T-helper 17 cell (primary cell): ENCODE measurements at places on chromosomes 12 and 14.
A peak's percentile ranks its signal among the peaks of the same experiment; 100 is the strongest.

DNA sequence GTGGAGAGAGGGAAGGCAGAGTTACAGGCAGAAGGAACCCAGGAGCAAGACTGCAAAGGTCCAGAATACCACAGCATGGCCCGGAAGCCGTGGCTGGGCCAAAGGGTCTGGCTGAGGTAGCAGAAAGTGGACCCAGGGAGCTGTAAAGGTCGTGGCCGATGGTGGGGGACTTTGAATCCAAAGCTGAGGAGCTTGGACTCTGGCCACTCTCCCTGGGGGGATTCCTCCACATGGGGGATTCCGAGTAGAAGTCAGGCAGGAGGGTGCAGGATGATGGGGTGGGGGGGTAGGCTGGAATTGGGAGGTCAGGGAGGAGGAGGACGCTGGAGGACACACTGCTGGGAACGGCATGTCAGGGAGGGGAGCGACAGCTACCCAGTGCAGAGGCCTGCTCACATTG, 125.2 kb downstream of the GCH1 start:
- no peak for DNase-seq

DNA sequence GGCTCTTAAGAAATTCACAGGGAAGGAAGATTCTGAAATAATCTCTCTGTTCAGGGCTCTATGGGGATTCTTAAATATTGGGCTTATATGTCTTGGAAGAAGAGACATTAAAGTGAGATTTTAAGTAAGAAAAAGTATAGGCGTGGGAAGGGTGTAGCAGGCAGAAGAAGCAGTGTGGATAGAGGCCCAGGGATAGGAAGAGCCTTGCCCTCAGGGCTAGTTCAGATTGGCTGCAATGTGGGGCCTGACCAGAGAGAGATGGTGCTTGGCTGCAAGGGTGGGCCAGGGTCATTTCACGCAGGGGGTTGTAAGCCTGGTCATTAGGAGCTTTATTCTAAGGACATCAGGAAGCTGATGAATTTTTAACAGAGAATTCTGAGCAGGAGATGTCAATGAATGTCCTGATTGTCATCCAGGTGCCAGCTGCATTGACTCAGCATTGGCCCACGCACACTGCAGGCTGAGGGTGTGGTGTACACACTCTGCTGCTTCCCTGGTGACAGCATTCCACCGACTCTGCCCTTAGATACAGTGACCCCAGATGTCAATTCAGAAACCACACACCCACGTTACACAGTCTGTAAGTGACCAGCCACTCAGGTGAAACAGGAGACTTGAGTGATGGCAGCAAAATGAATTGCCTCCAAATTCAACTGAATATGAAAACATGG, 582.5 kb downstream of the NRXN3 start:
- DNase-seq = no peak

DNA sequence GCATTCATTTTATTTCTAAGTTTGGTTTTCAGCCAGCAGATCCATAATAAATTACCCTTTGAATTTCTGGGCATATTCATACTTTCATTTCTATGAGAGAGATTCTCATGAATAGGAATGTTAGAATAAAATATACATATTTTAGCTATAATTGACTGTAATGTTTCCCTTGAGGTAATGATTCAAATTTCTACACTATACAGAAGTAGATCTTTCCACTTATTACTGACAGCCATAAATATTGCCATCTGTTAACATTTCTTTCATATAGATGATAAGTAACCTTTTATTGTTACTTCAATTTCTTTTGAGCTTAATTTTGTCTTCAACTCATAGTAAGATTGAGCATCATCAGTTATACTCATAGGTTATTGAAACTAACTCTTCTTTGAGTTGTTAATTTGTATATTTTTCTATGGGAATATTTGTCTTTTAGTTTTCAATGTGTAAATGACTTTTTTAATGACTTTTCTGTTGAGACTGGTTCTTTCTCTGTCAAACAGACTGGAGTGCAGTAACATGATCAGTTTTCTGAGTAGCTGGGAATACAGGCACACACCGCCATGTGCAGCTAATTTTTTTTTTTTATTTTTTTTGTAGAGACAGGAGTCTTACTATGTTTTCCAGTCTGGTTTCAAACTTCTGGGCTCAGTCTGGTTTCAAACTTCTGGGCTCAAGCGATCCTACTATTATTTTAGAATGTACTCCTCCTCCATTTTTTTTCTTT, 991.6 kb downstream of the SLC6A15 start:
- DNase-seq = no peak

- DNase-seq = no peak
These were observed 43.5 kb upstream of the NOS1 start for GRCh38 chr12:117404940-117405339.

GRCh38 chr12:79183003-79183402, 318.4 kb downstream of the SYT1 start:
- DNase-seq = no peak

GRCh38 chr12:126700096-126700495, 1566.9 kb upstream of the TMEM132C start:
- DNase-seq = no peak

- no peak for DNase-seq
These were observed 11.1 kb downstream of the EXOC3L4 start for GRCh38 chr14:103105580-103106150.

DNA sequence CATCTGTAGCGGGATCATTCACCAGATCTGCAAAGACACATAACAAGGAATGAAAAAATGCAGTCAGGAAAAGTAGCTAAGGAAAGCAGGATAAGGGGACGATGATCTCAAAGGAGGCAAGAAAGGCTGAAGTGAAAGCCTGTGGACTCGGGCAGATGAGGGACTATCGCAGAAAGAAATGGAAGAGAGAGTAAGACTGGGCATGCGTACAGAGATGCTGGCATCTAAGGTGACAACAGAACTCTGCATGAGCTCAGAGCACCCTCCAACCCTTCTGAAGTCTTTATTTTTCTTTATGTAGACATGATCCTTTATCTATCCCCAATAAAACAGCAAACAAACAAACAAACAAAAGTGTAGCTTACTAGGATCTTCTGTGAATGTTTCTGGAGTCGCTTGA, 7.2 kb downstream of the MFAP5 start:
- DNase-seq = no peak

DNA sequence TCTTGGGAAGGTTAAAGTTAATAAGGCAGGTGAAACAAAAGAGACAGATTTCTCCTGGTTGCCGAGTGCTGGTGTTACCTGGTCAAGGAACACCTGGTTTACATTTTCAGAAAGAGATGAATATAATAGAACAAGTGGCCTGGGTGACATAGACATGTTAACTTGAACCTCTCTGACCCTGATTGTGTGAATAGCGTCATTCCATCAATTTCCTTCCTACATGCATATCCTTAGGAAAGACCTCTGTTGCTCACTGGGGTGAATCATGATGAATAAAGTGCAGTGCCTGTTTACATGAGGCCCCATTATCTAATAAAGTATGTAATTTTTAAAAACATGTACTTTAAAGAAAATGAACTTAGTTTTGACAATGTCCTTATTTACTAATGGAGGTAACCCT, 1822.9 kb upstream of the FLRT2 start:
- DNase-seq = no peak

DNA sequence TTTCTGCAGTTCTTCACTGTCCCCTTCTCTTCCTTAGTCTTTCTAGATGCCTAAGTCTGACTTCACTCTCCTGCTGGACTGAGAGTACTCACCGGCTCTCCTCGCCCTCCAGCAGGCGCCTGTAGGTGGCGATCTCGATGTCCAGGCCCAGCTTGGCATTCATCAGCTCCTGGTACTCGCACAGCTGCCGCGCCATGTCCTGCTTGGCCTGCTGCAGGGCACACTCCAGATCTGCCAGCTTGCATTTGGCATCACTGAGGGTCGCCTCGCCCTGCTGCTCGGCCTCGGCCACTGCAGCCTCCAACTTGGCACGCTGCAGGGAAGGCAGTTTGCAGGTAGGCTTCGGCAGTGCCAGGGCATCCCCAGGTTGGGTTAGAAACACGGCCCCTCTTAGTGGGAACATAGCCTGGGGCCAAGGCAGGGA, 5.2 kb downstream of the KRT84 start:
- no peak for DNase-seq

- DNase-seq = no peak
These were observed 41.6 kb downstream of the TRHDE start for GRCh38 chr12:72313806-72314205.

- DNase-seq = no peak
These were observed 768.5 kb downstream of the DIO2 start for GRCh38 chr14:79442786-79443185.

GRCh38 chr12:2336409-2336829, 283.6 kb downstream of the CACNA1C start:
- no peak for DNase-seq

GRCh38 chr12:45655186-45655585, 74.3 kb upstream of the ARID2 start:
- peak; percentile 12 for DNase-seq

GRCh38 chr12:49388682-49389386, 21.6 kb downstream of the SPATS2 start:
- DNase-seq = peak; percentile 29
